Activated T-helper 2 cell treated with anti-CD3 and anti-CD28 coated beads, Interferon-gamma antibody, Interleukin-2, Interleukin-4, amounts not matched to agents 10 μg/mL and 5 μg/mL and 100 μg/mL, durations not matched to agents 14 hours and 24 hours and 36 hours (primary cell): ENCODE measurements at places on chromosomes 4 and X.

DNA sequence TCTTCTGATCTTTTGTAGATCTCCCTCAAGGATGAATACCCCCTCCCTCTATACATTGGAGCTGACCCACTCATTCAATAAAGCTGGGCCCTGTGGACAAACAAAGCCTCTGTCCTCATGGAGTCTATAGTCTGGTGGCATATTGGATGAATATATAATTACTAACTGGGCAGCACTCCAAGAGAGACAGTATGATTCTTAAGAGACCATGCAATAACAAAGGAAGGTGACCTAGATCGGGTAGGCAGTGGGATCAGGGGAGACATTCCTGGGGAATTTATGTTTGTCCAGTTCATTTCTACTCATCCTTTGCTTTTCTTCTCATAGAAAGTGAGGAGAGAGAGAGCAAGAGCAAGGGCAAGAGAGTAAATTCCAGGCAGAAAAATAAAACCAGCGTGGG lies 23.5 kb upstream of the CXCL13 start:
- DNase-seq: no peak

DNA sequence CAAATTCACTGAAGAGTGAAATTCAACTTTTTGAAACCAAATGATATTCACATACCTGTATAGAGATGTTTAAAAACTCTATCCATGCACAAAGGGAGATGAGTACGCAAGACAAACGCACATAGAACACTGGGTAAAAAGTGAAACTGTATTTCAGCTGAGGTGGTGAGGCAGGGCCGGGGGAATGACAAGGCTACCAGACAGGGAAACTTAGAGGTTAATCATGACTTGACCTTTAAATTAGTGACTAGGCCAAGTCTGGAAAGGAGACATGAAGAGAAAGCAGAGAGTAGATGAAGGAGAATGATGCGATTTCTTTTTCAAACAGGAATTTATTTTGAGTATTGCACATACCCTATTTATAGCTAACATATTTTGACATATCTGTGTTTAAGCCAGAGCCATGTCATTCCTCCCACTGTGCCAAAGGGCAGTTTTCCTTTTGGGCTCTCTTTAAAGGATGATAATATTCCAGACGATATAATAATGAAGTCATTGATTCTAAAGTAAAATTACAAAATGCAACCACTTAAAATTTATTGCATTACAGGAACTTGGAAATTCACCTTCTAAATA lies 49.4 kb downstream of the ARHGEF6 start:
- no peak for DNase-seq

DNA sequence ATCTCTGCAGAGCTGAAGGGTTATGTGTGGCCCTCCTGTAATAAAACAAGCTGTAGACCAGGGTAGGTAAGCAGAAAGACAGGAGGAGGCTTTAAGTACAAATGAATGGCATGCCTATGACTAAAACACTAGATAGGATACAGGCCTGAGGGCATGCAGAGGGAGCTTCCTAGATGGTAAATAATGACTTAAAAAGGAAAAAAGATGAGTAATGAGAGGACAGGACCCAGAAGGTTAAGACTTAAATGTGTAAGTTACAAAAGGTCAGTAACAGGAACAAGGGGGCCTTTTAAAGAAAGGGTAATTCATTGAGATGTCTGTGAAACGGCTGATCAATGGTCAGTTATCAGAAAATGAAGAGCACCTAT lies 194.8 kb downstream of the SOWAHB start:
- DNase-seq: no peak

GRCh38 chrX:21993265-21993664 lies 38.9 kb upstream of the PHEX start:
- DNase-seq: no peak

- DNase-seq: no peak
These were observed 221.4 kb downstream of the TACR3 start for GRCh38 chr4:103498161-103499070.

DNA sequence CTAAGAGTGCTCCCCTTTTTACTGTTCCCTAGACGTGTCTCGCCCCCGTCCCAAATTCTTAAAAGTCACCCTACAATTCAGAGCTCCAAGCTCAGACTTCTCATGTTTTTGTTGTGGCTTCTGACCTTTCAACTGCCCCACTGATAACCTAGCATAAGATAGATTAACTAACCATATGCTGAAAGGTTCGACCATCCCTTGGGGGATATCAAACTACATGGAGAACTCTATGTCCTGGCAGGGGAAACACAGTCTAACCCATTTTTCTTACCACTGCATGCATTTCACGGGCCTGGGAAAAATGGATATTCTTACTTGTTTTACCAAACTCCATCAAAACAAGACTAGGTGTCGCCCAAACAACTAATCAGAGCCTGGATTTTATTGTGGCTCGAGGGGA lies 236.4 kb upstream of the MID1 start:
- DNase-seq: no peak

DNA sequence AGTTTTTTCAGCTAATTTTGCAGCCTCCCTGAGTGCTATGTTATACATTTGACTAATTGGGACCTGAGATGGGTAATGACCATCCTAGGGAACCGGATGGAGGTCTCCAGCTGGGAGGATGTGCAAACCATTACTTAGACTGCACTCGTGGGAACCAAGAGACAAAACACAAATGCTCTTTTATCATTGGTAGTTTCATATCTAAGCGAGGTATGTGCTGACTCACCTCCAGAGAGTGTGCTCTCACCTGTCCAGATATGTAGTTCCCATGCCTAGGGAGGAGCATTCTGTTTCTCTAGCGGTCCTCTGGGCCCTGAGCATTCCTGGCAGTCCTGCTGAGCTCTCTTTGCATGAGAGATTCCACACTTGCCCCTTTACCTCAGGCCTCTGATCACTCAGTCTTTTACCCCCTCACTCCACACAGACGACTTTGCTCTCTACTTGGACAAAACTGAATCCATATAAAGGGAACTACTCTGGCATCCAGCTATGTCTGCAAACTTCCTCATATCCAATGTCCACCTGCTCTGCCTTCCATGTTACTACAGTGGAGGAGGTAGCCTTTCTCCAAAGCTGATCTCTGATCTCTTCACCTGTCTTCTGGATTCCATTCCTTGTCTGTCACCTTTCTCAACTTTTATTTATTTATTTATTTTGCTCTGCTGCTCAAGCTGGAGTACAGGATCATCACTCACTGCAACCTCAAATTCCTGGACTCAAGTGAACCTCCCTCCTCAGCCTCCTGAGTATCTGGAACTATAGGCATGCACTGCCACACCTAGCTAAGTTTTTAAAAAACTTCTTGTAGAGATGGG lies 88.4 kb downstream of the LRP2BP start:
- DNase-seq: no peak

DNA sequence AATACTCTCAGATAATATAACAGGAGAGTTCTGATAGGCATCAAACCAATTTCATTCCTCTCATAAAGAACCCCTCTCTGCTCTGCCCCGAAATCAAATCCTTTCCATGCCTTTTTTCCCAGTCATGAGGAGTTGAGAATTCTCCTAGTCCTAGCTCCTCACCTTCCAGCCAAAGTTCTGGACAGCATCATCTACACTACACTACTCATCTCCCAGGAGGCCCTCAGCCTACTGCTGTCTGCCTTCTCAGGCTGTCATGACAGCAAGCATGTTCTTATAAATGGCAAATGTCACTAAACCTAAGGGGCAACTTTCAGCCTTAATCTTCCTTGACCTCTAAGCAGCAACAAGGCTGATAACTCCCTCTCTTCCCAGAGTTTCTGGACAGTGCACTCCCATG lies 26.6 kb downstream of the MAPK10 start:
- no peak for DNase-seq

- no peak for DNase-seq
These were observed 155.4 kb upstream of the FAM241A start for GRCh38 chr4:111989817-111990216.

GRCh38 chrX:149037281-149037870 lies 467.7 kb downstream of the IDS start:
- DNase-seq: no peak

- no peak for DNase-seq
These were observed 11.5 kb downstream of the ZFYVE28 start for GRCh38 chr4:2406920-2407319.

DNA sequence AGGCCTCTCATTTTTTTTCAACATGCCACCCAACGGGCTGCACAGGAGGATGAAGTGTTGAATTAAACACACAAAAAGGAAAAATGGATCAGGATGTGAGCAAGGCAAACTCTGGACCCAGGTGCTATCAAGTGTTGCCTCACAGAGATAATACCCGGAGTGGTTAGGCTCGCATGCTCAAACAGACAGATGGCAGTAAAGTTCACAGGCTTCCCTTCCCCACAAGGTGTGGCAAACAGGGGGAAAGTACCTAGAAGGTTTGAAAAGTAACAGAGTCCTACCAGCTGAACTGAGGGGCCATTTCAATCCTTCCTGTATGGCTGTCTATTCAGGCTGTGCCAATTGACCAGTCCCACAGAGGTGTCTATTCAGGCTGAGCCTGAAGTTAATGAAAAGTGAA lies 123.9 kb upstream of the GC start:
- no peak for DNase-seq

GRCh38 chrX:39115166-39115565 lies 313.9 kb downstream of the MID1IP1 start:
- no peak for DNase-seq

DNA sequence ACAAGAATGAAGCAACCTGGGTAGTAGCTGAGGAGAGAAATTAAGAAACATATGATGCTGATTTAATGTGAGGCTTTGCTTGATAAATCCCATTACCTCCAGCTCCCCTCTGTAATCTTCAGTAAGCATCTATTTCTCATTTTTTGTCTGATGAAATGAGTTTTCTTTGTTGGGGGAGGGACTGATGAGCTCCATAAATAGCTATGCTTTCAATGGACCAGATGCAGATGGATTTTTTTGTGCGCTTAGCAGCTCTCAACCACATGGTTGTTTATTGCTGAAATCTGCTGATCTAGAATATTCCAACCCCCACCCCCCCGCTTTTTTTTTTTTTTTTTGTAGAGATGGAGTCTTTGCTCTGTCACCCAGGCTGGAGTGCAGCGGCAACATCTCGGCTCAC lies 1082.0 kb downstream of the RAPGEF2 start:
- no peak for DNase-seq

GRCh38 chr4:79632114-79632513 lies 224.1 kb upstream of the GK2 start:
- DNase-seq: no peak

DNA sequence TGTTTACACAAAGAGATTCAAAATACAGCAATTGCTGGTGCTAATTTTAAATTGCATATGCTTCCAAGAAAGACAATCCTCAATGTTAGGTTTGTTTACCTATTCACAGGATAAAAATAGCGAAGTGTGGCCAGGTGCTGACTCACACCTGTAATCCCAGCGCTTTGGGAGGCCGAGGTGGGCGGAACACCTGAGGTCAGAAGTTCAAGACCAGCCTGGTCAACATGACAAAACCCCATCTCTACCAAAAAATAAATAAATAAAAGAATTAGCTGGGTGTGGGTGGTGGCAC lies 77.7 kb downstream of the OPHN1 start:
- DNase-seq: no peak

DNA sequence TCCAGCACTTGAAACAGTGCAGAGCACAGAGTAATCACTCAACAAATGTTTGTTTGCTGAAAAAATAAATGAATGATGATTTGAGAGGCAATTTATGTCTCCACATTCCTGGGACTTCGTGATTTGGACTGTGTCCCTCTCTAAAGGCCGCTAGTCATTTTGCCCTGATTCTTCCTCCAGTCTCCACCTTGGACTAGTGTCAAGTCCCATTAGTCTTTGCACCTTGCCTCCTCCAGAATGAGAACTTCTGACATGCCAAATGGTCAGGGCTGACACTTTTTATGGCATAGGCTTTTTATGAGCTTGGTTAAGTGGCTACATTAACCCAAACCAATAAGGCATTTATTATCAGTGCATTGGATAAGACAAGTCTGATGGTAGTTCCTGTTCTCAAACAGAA lies 65.1 kb upstream of the POF1B start:
- no peak for DNase-seq

DNA sequence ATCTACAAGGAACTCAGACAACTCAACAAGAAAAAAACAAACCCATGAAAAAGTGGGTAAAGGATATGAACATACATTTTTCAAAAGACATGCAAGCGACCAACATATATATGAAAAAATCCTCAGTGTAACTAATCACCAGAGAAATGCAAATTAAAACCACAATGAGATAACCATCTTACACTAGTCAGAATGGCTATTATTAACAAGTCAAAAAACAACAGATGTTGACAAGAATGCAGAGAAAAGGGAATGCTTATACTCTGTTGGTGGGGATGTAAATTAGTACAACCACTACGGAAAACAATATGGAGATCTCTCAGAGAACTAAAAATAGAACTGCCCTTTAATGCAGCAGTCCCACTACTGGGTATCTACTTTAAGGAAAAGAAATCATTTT lies 12.1 kb downstream of the NIPAL1 start:
- DNase-seq: no peak

DNA sequence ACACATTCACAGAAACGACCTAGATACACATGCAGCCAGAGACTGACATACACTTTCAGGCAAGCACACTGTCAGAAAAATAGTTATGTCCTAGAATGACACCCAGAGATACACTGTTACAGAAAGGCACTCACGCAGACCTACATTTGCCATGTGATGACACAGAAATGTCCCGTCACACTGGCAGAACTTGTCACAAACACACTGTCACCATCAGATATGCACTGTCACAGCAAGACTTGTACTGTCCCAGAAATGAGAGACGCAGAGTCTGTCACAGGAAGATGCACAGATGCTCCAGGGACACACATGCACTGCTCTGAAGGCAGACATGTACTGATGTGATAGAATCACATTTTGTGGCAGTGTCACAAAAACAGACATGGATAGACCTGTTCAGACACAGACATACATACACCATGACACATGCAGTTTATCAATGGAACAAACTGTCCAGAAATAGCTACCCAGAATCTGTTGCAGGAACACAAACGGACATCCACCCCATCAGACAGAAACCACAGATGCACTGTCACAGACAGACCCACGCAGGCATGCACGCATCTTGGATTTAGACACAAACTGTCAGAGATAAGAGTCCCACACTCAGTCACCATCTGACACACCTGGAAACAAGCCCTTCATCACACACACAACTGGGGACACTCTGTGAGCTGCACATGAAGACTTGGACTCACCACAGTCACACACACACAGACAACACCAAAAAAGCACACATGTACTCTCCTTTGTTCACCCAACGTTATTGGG lies 1.3 kb upstream of the PIM2 start:
- no peak for DNase-seq

GRCh38 chr4:47145630-47146029 lies 114.3 kb downstream of the GABRB1 start:
- DNase-seq: no peak

DNA sequence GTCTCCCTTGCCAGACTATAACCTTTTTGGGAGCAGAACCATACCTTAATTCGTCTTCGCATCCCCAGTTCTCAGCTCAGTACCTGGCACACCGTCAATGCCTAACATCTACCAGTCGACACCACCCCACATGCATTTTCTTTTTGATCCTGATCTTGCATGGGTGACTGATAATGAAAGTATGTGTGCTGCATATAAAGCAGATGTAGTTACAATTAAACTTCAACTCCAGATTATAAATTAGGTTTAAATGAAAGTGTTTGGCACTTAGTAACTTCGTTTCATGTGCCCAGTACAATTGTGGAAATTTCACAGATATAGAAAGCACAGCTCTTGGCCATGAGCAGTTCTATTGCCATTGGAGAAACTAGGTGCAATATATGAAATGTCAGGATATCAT lies 8.8 kb upstream of the NKX6-1 start:
- DNase-seq: no peak

GRCh38 chr4:102734591-102735385 lies 26.0 kb downstream of the MANBA start:
- no peak for DNase-seq

GRCh38 chr4:160362478-160362877 lies 1259.6 kb downstream of the RAPGEF2 start:
- no peak for DNase-seq

- DNase-seq: no peak
These were observed 94.5 kb upstream of the IL13RA1 start for GRCh38 chrX:118632862-118633261.
